Ovary (tissue), 10 donors: ENCODE measurements at places on chromosomes 6 and 20. TPM values are rescaled to one million over a fixed set of nuclear protein-coding genes. Genes with fewer than 3 reads are reported as not detected.

GRCh38 chr6:149305372-149305771, 12.1 kb upstream of the TAB2 start:
- no peaks in the 10 kb centered on the region for H3K36me3 ChIP-seq
- H3K4me1 ChIP-seq, result no peaks in the 10 kb centered on the region
- no peak for DNase-seq
- no peak overlapping the region for H3K4me3 ChIP-seq
- H3K27me3 ChIP-seq, result no peaks in the 10 kb centered on the region

DNA sequence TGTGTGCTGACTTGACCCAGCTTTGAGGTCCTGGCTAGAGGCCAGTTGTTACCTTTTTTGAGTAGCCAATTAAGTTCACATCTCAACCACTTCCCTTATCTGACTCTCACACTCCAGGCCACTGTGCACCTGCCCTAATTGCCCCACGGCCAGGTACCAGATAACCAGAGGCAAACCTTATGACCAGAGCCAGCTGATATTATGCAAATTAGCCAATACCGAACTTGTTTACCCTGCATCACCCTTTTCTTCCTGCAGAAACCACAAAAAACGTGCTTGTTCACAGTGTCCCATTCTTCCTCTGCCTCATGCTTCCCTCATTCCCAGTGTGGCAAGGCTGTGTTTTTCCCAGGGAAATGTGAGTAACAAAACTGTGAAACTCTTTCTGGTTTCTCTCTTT, 89.3 kb downstream of the HTR1B start:
- no peak for DNase-seq
- H3K36me3 ChIP-seq, result no peaks in the 10 kb centered on the region
- no peaks in the 10 kb centered on the region for H3K4me1 ChIP-seq

DNA sequence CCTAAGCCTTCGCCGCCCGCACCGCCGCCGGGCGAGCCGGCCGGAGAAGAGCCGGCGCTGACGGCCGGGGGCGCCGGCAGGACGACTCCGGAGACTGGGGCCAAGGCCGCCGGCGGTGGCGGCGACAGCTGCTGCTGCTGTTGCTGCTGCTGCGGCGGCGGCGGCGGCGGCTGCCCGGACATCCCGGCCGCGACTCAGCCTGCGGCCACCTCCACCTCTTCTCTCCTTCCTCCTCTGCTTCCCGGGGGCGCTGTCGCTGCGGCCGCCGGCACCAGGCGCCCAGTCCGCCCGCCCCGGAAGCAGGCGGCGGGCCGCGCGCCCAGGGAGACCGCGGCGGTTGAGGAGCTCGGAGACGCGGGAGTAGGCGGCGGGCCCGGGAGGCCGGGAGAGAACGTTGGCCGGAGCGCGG, 307 bp downstream of the RANBP9 start:
- H3K27me3 ChIP-seq, result no peaks in the 10 kb centered on the region
- H3K36me3 ChIP-seq, result no peaks in the 10 kb centered on the region
- peak overlapping the region; percentile 98 for H3K27ac ChIP-seq
- peaks cover 7% of the 10 kb centered on the region for H3K4me1 ChIP-seq
- H3K4me3 ChIP-seq, result peak overlapping the region; percentile 72

DNA sequence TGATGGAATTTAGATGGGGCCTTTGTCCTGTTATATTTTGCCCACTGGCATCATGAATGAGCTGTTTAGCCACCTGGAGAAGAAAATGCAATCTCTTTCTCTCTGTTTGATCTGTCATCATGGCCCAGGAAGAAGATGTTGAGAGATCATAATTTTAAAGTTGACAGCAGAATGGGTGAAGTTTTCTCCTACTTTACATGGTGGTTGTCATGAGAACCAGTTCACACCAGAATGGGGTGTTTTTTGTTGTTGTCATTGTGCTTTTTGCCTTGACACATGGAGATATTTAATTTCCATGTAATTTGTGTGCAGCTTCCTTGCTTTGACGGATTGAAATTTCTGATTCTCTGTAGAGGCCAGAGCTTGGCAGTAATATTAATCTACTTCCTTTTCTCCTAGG, 122.5 kb downstream of the FARS2 start:
- no peaks in the 10 kb centered on the region for H3K27me3 ChIP-seq
- DNase-seq, result no peak
- no peaks in the 10 kb centered on the region for H3K4me1 ChIP-seq
- no peak overlapping the region for H3K27ac ChIP-seq
- no peaks in the 10 kb centered on the region for H3K36me3 ChIP-seq

ARFRP1 gene
- 47.9 TPM for total RNA-seq

CLIC5 gene
- 20.2 TPM for total RNA-seq
